ENCODE measurements at places on chromosomes 7 and 10. TPM values are rescaled to one million over a fixed set of nuclear protein-coding genes. Genes with fewer than 3 reads are reported as not detected.

The SPDYE2 gene
- not detected for total RNA-seq

GRCh38 chr7:112495810-112496462 is 15.1 kb downstream of the LSMEM1 start:
- peak; percentile 59 for DNase-seq

DNA sequence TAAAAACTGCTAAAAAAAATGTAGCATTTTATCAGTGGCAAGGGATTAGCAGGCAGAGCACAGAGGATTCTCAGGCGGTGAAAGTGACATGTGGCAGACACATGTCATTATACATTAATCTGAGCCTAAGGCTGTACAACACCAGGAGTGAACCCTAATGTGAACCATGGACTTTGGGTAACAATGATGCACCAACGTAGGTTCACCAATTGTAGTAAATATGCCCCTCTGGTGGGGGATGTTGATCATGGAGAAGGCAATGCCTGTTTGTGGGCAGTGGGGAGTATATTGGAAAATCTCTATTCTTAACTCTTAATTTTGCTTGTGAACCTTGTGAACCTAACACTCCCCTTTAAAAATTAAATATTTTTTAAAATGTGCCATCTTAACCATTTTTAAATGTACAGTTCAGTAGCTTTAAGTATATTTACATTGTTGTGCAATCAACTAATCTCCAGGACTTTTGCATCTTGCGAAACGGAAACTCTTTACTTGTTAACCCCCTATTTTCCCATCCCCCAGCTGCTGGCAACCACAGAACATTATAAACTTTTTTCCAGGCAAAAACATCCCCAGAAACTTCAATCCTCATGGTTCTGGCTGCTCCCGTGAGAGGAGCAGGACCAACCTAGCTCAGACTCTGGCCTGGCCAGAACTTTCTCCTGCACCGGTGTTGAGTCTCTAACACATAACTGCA is 29.9 kb downstream of the LRRC20 start:
- no peak for DNase-seq

DNA sequence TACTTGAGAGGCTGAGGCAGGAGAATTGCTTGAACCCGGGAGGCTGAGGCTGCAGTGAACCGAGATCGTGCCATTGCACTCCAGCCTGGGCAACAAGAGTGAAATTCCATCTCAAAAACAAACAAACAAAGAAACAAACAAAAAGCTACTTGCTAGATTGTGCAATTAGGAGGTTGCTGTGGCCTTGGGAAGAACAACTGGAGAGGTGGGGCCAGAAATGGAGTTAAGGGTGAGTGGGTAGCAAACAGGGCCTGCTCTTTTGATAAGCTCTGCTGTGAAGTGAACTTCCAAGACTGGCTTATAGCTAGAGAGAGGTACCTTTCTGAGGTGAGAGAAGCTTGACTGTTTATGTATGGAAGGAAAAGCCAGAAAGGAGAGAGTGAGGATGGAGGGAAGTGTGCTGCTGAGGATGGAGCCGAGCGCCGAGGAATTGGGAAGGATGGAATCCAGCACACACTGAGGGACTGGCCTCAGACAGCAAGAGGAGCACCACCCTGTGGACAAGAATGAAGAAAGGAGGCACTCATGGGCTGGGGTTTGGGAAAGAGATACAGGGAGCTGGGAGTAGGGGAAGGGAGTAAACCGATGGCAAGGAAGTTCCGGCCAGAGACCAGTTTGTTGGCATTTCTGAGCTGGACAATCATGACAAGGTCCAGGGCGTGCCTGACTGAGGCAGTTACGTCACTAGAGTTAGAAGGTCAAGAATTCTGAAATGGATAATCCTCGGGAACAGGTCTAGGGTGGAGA is 7.0 kb upstream of the RPEL1 start:
- DNase-seq: peak; percentile 27

The COMTD1 gene
- total RNA-seq: 10.8 TPM

DNA sequence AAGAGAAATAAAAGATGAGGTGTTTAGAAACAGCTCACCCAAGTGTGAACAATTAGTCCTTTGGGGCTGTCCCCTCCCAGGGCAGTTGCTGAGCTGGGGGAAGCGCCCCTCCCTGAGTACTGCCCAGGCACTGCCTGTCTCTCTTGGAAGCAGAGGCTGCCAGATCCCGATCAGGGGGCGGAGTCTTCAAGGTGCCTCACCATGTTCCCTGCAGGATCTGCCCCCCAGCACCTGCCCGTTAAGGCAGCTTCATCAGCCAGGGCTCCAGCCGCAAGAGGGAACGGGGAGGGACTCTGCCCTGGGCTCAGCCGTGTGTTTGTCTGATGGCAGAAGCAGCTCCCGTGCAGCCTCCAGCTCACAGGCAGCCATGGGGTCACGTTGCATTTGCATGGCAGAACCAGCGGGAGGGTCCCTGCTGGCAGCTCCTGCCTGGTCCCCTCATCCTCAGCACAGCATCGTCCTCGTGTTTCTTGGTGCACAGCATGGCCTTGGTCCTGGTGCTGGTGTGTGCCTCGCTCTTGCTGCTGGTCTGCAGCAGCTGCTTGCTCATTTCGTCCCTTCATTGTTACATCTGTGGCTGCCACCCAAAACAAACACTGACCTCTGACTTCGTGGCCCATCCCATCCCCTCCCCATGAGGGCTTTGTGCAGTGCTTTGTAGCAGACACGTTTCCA is 10.7 kb upstream of the DPYSL4 start:
- no peak for DNase-seq

The SH2D4B gene
- total RNA-seq: 0.06 TPM

DNA sequence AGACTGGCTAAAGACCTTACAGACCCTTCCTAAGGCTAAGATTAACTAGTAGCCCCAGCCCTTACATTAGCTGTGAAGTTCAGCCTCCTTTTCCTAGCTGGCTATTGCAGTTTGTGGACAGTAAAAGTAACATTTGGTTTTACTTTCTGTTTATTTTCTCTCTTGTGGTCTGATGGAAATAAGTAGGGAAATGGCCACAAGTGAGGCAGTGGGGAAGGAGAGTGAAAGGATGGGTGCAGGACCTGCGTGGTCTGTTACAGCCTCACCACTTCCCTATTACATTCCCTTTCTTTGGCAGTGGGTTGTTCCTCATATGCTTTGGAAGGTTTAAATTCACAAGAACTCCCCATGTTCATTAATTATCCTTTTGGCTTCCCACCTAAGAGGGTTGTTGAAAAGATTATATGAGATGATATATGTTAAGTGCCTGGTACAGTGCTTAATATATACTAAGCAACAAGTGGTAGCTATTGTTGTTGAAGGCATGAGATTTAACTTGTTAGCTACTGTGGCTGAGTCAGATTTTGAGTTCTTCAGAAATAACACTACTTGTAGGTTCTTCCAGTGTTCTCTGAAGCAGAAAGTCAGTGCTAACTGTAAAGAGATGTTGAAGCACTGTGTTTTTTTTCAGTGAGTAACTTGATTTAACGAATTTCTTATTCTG is 181.7 kb downstream of the ST7 start:
- DNase-seq: peak; percentile 26

Data from Daoy (cell line).